ENCODE measurements at places on chromosomes 13 and 19.
A peak's percentile ranks its signal among the peaks of the same experiment; 100 is the strongest.

DNA sequence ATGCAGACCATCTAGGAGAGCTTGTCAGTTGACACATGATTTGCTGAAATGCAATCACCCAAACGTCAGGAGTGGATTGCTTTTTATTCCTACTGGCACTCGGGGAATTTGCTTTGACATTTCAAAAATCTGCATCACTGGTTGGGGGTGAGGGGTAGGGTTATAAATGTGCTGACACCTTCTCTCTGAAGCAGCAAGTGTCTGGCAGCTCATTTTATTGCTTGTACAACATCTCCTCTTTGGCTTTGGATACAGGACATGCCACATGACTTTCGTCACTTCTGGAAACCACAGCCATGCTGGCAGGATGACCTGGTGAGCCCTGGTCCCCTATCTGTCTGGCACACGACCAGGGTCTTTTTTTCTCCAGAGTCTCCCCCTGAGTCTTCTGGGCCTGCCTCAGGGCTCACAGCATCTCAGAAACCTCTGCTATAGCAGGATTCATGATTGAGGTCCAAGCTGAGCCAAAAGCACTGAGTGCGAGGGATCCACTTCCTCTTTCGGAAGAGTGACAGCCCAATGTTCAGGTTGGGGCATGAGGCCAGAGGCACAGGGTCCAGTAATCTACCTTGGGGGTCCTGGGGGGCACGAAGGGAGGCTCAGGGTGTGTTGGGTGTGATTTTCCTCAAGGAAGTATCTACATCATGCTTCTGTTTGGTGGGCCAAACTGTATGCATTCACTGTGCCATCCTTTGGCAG, 60.1 kb downstream of the HSPH1 start:
- DNase-seq: no peak

- no peak for DNase-seq
These were observed 137.3 kb upstream of the PCDH9 start for GRCh38 chr13:67367399-67367798.

DNA sequence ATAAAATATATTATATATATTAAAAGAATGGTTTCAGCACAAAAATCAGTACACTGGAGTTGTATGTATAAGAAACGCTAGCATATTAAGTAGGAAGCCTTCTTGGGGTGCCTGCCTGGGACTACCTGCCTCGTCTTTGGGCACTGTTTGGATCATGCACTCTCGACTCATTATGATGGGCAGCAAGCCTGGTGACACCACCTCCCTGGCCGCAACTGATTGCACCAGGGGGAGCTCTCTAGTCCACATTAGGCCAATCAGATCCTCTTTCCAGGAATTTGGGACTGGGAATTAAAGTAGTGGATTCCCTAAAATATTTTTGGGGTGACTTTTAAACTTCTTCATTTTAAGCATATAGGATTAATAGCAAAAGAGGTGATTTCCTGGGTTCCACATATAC, 56.0 kb upstream of the RGCC start:
- DNase-seq: no peak

DNA sequence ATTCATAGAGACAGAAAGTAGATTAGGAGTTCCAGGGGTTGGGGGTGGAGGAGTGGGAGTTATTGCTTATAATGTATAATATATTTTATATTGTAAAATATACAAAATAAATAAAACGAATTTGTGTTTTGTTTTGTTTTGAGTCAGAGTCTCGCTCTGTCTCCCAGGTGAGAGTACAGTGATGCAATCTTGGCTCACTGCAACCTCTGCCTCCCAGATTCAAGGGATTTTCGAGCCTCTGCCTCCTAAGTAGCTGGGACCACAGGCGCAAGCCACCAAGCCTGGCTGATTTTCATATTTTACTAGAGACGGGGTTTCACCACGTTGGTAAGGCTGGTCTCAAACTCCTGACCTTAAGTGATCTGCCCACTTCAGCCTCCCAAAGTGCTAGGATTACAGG, 2.5 kb upstream of the GADD45GIP1 start:
- no peak for DNase-seq

GRCh38 chr19:19777692-19778091, 43.9 kb downstream of the ZNF506 start:
- no peak for DNase-seq

DNA sequence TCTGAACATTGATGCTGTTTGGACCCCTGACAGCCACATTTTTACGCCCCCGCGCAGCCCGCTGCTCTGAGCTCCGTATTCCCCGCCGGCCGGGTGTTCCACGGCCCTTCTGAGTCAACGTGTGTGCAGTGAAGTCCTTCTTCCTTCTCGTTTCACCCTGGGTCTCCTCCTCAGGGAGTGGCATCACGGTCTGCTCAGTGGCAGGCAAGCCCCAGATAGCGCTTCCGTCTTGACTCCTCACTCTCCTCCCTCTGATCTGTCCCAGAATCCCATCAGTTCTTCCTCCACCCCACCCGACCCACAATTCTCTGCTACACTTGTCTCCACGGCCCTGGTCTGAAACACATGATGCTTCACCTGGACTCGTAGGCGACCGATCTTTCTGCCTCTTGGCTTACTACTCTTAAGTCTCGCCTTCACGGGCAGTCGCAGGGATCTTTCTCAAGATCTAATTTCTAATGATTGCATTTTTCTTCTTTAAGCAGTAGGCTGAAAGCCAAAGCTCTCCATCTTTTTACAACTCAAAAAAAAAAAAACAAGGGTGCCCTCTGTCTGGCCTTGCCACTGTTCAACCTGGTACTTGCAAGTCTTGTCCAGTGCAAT, 33.9 kb downstream of the CCNE1 start:
- DNase-seq: peak; percentile 27

- peak; percentile 37 for DNase-seq
These were observed 499.5 kb upstream of the SLITRK6 start for GRCh38 chr13:86298725-86299124.

DNA sequence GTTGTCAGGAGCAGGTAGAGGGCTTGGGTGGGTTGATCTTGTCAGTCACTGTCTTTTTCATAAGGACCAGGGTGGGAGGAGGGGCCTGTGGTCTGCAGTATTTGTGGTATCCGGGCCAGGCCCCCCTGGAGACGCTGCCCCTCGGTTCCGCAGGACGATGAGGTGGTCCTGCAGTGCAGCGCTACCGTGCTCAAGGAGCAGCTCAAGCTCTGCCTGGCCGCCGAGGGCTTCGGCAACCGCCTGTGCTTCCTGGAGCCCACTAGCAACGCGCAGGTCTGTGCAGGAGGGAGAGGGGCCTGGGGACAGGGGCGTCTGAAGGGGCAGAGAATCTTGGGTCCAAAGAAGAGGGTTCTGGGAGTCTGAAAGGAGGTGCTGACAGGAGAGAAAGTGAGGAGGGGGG, 7.1 kb downstream of the RYR1 start:
- DNase-seq: no peak

GRCh38 chr19:14497228-14497921, 1.4 kb upstream of the GIPC1 start:
- DNase-seq: no peak

GRCh38 chr13:95703576-95703975, 26.6 kb downstream of the DNAJC3 start:
- DNase-seq: no peak

GRCh38 chr13:43309311-43309710, 285.9 kb downstream of the DNAJC15 start:
- no peak for DNase-seq

DNA sequence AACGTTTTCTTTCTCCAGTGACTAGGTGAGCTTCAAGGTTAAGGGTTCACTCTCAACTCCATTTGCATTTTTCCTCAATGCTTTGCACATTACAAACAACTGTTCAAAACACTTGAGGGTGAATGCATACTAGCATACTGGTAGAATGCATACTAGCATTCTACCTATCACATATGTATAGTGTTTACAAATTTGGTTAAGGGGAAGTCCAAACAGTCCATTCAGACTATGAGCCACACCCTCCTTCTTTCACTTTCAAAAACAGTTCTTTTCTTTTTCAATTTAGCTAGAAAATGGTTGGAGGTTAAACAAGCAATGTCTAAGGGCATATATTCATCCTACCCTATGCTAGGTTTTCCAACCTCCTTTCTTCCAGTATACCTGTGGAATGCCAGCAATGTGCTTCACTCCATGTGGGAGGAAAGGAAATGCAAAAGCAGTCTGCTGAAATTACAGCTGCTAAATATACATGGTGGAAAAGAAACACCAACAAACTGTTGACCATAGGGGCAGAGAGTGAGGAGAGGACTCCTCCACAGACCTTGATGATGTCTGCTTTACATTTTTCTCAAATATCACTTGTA, 102.6 kb downstream of the DOCK9 start:
- no peak for DNase-seq

DNA sequence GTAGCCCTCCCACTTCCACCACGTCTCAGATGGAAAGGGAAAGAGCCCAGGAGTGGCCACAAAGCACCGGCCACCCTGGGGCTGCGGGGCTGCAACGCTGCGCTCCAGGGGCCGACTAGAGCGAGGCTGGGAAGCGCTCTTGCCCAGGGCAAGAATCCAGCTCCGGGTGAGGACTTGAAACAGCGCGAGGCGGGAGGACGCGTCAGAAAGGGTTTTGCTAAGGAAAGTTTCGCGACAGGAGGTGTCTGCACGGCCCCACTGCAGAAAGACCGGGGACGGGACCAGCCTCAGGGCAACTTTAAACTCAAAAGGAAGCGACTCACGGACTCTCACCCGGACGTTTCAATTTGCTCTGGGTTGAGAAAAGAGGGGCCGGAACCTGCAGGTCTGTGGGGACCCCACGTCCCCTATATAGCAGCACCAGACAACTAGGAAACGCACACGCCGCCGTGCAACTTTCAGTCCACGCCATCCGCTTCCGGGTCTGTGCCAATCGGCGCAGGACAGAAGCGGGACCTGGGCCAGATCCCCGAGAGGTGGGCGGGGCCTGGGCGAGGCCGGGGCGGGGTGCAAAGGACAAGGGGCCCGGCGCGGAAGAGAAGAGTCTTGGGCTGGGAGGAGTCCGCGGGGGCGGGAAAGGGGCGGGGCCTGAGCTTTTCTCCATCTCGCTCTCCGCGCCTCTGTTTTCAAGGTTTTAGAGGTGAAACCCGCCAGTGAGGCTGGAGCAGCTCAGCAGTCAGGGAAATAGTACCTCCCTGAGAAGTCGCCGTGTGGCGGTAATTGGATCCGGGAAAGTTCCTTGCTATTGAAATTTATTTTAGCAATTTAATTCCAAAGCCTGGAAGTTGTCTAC, at the start of gene ZNF816:
ZNF816 (minus strand) TSS at position 488 of the 853 bp plus-strand sequence. CDS start 6,792 bp downstream, outside the sequence.
- DNase-seq: peak; percentile 94

- no peak for DNase-seq
These were observed 7.8 kb upstream of the SELENOV start for GRCh38 chr19:39506944-39507714.

DNA sequence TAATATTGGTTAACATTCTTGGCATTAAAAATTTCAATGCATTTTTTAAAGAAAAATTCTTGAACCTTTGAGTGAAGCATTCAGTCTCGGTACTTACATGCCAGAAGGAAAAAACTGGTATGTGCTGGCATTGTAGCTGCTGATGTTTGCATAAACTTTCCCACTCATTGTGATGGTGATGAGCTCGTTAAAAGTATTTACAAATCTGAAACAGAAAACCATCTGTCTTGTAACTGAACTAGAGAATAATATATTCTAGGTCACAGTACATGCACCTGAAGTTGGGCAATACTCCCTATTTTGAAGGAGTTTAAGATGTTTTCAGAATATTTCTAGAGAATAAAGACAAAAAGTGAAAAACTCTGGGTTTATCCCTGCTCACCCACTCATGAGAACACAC, 64.1 kb downstream of the SLC15A1 start:
- no peak for DNase-seq

GRCh38 chr19:7973883-7974282, 30.4 kb upstream of the TIMM44 start:
- no peak for DNase-seq

DNA sequence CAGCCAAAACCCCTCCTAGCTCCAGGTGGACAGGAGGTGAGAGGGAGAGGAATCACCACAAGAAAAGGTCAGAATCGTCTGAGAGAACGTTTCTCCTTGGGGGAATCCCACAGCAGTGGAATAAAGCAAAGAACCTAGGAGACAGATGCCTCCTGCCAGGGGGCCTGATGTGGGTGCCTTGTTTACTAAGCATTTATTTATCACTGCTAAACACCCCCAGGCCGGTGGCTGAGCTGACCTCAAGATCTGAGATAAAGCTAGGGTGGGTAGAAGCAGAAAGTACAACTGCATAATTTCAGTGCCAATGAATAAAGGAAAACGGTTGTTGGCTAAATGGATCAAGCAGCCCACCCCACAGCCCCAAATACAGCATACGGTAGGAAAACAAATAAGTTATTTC, 33.9 kb upstream of the ATP11A start:
- DNase-seq: no peak

GRCh38 chr13:75329723-75330122, 152.2 kb downstream of the TBC1D4 start:
- DNase-seq: no peak

GRCh38 chr13:72782717-72783116, 784 bp downstream of the PIBF1 start:
- DNase-seq: peak; percentile 14

- no peak for DNase-seq
These were observed 5.3 kb downstream of the PDCD2L start for GRCh38 chr19:34409189-34410164.
